ENCODE measurements at places on chromosomes 1 and 21.

DNA sequence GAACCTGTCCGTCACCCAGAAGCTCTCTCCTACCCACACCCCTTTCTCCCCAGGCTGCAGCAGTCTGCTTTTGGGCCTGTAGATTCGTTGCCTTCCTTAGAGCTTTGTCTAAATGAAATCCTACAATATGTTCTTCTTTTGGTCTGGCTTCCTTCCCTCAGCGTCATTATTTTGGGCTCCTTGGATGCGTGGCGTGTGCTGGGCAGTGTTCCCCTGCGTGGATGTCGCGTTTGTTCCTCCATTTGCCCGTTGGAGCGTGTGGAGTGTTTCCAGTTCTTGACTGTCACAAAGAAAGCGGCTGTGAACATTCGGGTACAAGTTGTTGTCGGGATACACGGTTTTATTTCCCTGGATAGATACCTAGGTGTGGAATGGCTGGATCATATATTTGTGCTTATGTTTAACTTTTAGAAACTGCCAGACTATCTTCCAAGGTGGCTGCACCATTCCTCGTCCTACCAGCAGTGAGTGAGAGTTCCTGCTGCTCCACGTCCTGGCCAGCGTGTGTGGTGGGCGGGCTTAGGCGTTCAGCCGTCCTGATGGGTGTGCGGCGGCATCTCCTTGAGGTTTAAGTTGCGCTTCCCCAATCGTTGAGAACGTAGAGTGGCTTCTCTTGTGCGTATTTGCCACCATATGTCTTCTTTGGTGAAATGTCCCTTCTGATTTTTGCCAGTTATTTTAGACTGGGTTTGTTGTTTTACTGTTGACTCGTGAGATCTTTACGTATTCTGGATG is 31.7 kb downstream of the SKI start:
- DNase-seq = no peak

- DNase-seq = no peak
Observed at GRCh38 chr1:226627924-226628611, 79.5 kb downstream of the STUM start.

DNA sequence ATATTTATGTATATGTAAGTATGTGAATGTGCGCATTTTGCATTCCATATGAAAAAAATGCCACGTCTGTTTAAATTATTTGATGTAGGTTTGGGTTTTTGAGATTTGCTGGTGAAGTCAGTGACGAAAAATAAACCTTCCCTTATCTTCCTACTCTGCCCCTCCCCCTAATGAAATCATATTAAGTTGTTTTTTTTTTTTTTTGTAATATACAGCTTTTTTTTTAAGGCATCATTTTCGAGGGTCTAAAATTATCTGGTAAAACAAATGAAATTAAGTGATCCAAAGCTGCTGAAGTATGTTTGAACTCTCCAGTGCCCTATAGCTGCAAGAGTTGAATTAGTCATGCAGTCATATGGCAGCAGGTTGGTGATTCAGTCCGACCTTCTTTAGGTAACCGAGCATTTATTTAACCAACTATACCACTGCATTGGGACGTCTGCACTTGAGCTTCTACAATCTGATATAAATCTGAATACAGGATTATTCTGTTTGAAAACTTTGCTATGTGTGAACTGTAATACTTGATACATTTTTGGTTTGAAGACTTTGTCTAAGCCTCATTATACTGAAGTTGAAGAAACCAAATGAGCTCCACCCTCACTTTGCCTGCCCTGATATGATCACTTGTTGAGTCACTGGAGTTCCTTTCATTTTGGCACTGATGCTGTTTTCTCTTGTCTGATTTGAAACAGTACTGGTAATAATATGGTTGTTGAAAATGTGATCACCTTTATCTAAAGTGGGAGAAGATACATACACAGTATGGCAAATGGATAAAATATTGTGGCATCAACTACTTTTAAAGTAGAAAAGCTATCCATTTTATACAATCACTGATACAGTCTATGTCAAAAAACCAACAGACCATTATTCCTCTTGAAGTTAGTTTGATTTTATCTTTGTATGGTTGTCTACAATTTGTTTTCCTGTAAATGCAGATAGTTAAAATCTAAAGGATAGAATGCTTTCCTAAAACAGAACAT is 11.7 kb downstream of the PDIK1L start:
- no peak for DNase-seq

GRCh38 chr1:1419363-1419812 is 1.7 kb downstream of the ANKRD65 start:
- DNase-seq = no peak

- no peak for DNase-seq
Observed at GRCh38 chr1:87733386-87733785, 404.7 kb downstream of the LMO4 start.

DNA sequence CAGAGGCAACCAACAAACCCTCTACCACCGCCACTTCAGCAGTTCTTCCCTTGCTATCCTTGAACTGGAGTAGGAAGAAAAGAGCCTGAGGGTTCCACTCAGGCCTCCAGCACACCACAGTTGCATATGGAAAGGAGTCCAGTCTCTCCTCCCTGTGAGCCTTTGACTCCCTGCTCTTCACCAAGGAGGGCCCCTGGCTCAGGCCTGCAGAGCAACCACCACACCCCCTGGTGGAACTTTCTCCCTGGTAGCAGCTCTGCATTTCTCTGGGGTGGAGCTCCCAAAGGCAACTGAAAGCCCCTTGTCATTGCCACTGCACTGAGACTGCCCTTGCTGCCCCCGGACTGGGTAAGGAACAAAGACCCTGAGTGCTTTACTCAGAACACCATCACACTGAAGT is 1021.5 kb upstream of the ADGRL2 start:
- no peak for DNase-seq

GRCh38 chr1:44033041-44033575 is 1.8 kb upstream of the SLC6A9 start:
- DNase-seq = no peak

GRCh38 chr1:185463011-185463410 is 146.0 kb upstream of the IVNS1ABP start:
- DNase-seq = no peak

DNA sequence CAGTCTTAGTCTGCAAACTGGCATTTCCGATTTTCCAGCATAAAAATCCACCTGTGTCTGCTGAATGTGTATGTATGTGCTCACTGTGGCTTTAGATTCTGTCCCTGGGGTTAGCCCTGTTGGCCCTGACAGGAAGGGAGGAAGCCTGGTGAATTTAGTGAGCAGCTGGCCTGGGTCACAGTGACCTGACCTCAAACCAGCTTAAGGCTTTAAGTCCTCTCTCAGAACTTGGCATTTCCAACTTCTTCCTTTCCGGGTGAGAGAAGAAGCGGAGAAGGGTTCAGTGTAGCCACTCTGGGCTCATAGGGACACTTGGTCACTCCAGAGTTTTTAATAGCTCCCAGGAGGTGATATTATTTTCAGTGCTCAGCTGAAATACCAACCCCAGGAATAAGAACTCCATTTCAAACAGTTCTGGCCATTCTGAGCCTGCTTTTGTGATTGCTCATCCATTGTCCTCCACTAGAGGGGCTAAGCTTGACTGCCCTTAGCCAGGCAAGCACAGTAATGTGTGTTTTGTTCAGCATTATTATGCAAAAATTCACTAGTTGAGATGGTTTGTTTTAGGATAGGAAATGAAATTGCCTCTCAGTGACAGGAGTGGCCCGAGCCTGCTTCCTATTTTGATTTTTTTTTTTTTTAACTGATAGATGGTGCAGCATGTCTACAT is 2.5 kb upstream of the OLFML3 start:
- no peak for DNase-seq

GRCh38 chr1:30414851-30415165 is 308.6 kb downstream of the MATN1 start:
- DNase-seq = no peak

DNA sequence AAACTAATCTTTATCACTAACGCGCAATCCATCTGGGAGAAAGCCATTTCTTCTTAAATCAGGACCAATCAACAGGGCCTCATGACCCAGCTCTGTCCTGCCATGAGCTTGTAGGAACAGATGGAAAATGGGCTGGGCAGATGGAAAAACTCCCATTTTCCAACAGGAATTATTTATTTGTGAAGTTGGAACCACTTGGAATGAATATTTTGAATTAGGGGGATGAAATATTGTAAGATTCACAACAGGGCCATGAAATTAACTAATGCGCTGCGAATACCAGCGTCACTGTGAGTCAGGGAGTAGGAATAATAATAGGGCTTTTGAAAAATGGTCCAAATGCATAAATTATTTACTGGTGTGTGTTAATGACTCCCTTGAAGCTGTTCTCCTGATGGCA is 53.1 kb upstream of the CYP2J2 start:
- DNase-seq = no peak

DNA sequence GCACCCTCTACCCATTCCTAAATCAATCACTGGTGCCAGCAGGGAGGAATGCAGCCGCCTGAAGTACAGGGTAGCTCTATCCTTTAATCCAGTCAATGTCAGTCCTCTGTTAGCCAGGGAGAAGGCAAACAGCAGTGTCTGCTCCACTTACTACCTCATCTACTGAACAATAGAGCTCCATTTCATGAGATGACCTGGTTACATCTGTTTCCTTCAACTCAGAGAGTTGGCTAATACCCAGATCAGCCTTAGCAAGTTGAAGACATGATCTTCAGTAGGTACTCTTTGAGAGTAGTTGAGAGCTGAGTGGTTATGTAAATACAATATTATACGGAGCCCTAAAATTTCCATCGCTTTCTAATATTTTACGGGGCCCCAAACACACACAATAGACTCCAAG is 46.1 kb upstream of the CD34 start:
- no peak for DNase-seq

DNA sequence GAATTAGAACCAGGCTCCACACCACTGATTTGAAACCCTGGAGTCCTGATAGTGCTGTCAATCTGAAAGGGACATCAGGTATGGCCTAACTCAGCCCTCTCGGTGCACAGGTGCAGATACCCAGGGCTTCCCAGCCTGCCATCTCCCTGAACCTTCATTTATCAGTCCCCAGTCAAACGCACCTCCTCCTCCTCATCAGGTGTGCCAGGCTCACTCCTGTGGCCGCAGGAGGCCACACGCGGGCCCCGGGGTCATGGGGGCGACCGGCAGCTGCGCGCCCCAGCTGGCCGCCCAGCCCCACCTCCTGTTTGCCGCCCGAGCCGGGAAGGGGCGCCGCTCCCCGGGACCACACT is 572 bp downstream of the FUCA1 start:
- DNase-seq = no peak

DNA sequence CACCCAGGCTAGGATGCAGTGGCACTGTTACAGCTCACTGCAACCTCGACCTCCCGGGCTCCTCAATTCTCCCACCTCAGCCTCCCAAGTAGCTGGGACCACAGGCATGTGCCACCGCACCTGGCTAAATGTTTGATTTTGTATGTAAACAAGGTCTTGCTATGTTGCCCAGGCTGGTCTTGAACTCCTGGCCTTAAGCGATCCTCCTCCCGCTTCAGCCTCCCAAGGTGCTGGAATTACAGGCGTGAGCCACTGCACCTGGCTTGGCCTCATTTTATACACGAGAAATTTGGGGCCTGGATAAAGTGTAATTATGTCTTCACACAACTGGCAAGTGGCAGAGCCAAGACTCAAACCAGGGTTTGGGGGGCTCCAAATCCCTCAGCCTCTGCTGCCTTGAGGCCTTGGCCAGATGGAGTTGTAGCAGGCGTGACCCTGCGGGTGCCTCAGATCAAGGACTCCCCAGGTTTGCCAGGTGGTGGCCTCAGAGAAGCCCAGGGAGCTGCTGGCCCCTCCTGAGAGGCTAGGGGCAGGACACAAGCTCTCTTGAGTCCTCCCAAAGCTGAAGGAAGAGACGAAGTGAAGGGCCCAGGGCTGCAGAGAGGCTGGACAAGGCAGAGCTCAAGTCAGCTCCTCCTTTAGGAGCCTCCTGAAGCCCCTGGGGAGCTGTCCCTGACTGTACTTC is 61.7 kb downstream of the MDM4 start:
- DNase-seq = no peak

GRCh38 chr21:33973268-33973667 is 57.7 kb upstream of the ATP5PO start:
- DNase-seq = no peak

GRCh38 chr1:113872219-113872935 is 865 bp upstream of the PTPN22 start:
- no peak for DNase-seq

GRCh38 chr1:87121711-87122163 is 206.9 kb upstream of the LMO4 start:
- DNase-seq = no peak

- DNase-seq = no peak
Observed at GRCh38 chr1:172926070-172926469, 124.7 kb downstream of the TNFSF18 start.

GRCh38 chr1:116940814-116941599 is 31.3 kb downstream of the PTGFRN start:
- peak; percentile 85 for DNase-seq

GRCh38 chr1:28371010-28371377 is 1.5 kb downstream of the PHACTR4 start:
- DNase-seq = no peak

DNA sequence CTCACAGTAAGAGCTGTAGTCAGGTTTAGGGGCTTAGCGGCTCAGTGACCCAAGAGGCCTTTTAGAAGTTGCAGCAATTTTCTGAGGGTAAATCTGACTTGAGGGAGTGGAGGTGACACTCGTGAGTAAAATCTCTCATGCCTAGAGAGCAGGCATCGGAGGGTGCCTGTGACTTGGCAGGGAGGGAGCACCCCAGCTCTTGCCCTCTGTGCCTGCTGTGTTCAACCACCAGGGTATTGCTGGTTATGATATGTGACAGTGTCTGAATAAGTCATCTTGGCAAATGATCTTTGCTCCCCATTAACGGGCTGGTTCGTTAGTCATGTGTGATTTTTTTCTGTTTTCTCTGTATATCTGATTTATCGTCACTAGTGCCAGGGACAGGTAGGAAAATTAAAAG is 5.9 kb downstream of the MAN1C1 start:
- DNase-seq = no peak

DNA sequence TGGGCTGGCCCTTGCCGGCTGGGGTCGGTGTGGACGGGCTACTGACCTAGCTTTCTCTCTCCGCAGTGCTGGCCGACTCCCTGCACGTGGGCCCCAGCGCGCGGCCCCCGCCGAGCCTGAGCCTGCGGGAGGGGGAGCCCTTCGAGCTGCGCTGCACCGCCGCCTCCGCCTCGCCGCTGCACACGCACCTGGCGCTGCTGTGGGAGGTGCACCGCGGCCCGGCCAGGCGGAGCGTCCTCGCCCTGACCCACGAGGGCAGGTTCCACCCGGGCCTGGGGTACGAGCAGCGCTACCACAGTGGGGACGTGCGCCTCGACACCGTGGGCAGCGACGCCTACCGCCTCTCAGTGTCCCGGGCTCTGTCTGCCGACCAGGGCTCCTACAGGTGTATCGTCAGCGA is 34.9 kb downstream of the PTGFRN start:
- DNase-seq = no peak

GRCh38 chr1:44947063-44947773 is 39.2 kb downstream of the EIF2B3 start:
- DNase-seq = peak; percentile 62

DNA sequence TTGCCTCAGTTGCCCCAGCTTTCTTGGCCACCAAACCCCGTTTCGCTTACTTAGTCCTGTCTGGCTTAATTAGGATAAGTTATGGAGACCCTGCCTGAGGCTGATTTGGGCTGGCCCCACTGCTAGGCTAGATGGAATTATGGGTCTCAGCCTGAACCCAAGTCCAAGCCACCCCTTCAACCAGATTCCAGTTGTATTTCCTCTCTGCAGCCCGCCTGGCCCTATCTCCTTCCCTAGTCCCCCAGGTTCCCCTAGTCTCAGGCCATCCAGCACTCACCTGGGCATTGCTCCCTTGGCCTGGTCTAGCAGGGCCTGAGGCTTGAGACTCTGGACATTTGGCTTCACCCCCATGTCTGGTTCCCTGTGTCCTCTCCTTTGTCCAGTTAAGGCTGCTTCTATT is 111.7 kb upstream of the IPO9 start:
- DNase-seq = no peak

Measured in DMS79 treated with DMSO at 0.1 percent for 48 hours (cell line).